ENCODE measurements at places on chromosomes 7 and 10.

GRCh38 chr7:42350801-42351200, 113.8 kb upstream of the GLI3 start:
- peak; percentile 5 for DNase-seq

DNA sequence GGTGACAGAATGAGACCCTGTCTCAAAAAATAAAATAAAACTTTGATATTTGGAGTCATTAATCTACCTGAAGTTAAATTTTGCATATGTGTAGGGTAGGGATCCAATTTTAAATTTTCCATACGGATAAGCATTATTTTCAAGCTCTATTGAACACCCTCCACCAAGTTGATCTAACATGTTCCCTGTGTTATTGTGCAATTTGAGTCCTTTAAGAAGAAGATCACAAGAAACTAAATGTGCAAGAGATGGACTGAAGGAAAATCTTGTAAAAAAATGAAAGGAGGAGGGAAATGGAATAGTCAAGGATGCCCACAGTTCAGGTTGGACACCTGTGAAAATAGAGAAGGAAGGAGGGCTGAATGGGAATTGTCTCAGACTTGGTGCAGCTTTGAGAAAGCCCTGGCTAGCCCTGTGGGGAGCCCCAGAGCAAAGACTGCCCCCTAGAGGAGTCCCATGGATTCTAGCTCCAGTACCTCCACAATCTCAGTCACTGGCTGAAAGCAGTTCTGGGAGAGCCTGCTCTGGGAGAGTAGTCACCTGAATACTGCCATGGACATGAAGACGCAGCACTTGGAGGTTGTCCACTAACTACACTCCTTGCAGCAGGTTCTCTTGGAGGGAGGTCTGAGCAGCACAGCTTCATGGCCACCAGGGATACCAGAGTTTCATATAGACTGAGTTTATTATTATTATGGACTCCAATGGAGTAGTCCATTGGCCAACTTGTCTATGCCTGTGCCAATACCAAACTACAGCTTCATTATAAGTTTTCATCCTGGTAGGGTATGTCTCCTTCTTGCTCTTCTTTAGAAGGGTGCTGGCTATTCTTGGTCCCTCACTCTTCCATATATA, 5.7 kb upstream of the TIAL1 start:
- no peak for DNase-seq

DNA sequence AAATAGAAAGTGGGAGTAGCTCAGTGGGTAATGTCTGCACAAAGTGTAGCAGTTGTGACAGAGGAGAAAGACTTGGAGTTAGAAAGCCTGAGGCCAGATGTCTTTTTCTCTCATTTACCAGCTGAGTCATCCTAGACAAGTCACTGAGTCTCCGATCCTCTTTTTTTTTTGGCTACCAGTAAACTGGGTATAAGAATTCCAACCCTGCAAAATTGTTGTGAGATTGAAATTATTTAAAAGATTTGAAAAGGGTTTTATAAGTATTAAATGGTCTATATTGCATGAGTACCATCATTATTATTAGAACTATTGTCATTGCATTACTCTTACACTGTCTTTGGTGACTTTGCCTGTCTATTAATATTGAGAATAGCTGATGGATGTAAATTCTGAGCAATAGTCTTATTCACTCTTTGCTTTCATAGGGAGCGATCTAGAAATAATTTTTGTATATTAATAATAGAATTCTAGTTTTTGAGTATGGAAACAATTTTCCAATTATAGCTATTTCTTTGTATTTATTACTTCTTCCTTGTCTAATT, 74.0 kb downstream of the ARID5B start:
- DNase-seq = peak; percentile 35

GRCh38 chr7:157658851-157659412, 322.1 kb downstream of the DNAJB6 start:
- no peak for DNase-seq

- DNase-seq = no peak
These were observed 7.0 kb upstream of the MYL7 start for GRCh38 chr7:44148166-44148565.

DNA sequence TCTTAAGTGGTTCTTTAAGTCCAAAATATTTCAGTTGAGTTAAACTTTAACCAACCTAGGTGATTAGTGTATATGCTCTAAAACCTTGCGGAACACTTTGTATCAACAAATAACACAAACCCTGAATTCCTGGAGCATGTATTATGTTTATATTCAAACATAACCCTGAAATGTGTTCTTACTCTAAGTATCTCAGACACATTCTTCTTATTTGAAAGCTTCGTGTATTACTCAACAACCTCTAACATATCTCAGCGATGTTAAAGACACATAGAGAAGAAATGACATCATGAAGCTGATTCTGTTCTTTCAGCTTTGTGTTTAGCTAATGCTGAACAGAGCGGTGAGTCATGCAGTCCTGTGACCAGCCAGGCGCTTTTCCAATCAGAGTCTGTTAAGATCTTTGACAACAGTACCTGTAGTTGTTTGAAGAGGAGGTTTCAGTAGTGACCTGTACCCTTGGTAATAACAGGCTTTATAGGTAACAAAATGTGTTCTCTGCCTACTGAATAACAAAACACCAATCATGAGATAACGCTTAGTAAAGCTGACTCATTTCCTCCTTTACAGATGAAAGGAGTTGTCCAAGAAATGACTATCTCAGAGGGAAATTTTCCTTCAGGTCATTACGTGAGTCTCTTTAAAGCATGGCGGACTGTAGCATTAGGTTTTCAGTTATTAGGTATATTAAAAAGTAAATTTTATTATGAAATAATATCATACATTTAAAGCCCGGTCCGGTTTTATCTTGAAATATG, 67.3 kb upstream of the KLF6 start:
- DNase-seq = peak; percentile 99

DNA sequence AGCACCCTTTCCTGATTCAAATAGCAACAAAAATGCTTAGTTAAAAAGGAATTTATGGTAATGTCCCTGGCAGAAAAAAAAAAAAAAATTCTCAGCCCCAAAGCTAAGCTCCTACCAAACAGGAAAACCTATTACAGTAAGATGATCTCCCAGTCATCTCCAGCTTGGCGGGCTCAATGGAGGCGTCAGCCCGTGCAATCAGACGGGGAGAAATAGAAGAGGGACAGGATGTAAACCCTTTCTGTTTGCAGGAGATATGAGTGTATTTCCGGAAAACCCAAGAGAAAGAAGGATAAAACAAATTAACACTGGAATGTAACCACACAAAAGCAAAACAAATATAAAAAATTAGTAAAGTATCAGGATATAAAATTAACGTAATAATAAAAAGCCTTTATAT, 242.8 kb downstream of the TCERG1L start:
- no peak for DNase-seq

DNA sequence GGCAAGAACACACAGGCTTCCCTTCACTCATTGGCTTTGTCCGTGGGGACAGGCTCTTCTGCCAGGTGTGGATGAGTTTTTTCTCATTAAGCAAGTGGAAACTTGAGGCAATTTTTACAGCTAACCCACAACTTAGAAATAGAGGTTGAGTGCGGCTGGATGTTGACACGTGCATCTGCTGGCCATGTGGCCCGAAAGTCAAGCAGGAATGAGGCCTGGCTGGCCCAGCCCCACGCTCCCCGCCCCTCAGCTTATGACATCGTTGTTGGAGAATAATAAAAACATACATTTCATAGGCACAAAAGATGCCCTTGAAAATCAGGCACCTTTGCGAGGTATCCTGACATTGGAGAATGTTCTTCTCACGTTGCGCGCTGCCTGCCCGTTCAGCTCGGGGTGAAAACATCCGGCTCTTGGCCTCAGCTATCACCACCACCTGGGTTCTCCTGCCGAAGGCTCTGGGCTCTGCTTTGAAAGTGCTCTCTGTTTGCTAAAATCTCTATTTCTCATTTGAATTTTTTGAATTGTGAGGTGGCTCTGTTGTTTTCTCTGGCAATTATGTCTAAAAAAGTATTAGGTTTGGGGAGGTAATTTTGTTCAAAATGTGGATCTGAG, 310.7 kb downstream of the WDR37 start:
- no peak for DNase-seq

- no peak for DNase-seq
These were observed 1.2 kb downstream of the PDIA4 start for GRCh38 chr7:149027055-149027454.
